ENCODE measurements at places on chromosomes 1 and 21.

DNA sequence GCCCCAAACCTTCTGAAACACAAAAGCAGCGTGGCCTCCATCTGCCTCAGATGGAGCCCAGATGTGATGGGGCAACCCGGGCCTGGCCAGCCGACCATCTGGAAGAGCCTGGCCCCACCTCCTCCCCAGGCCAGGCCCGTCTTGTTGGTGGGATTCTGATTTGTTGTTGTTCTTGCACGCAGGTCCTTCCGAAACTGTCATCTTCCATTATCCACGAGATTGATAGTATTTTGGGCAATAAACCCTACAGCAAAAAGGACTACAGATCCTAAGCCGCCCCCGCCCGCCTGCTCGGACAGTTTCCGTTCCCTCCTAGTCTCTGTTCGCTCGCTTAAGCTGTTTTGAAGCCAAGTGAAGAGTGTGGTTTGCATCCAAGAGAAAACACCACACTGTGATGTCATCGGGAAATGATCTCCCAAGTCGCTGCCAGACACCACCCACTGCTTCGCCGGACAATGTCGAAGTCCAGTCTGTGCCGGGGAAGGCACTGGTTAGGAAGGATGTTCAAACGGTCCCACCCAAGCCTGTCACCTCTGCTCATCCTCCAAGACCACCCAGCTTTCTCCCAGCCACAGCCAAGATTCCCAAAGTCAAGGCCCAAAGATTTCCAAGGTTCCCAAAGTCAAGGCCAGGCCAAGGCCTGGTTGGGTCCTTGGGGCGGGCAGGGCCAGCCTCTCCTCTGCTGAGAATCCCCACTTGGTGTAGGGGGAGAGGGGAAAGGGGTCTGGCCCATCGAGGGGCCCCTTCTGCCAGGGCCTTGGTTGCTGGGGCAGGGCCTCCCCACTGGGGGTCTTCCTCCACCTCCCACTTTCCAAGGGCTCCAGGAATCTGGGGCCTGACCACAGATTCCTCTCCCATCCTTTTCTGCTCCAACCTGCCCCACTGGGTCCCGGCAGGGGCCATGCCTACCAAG, 52.9 kb downstream of the KCNAB2 start:
- DNase-seq = no peak

DNA sequence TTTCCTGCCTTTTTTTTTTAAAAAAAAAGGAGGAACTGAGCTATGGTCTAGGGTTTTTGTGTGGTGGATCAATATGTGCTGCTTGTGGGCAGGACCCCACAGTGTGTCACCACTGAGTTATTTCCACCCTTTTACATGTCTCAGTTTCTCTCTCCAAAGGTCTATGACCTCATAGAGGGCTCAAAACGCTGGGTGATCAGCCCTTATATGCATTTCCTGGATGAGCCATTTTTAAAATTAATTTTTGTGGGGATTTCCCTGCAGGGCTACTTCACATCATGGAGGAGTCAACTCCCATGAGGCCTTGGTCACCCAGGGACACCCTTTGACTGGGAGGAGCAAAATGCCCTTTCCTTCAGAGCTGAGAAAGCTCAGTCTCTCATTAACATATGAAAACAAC, 20.7 kb upstream of the HAO2 start:
- no peak for DNase-seq

GRCh38 chr1:10626791-10627410, 152.2 kb downstream of the PEX14 start:
- DNase-seq = no peak

DNA sequence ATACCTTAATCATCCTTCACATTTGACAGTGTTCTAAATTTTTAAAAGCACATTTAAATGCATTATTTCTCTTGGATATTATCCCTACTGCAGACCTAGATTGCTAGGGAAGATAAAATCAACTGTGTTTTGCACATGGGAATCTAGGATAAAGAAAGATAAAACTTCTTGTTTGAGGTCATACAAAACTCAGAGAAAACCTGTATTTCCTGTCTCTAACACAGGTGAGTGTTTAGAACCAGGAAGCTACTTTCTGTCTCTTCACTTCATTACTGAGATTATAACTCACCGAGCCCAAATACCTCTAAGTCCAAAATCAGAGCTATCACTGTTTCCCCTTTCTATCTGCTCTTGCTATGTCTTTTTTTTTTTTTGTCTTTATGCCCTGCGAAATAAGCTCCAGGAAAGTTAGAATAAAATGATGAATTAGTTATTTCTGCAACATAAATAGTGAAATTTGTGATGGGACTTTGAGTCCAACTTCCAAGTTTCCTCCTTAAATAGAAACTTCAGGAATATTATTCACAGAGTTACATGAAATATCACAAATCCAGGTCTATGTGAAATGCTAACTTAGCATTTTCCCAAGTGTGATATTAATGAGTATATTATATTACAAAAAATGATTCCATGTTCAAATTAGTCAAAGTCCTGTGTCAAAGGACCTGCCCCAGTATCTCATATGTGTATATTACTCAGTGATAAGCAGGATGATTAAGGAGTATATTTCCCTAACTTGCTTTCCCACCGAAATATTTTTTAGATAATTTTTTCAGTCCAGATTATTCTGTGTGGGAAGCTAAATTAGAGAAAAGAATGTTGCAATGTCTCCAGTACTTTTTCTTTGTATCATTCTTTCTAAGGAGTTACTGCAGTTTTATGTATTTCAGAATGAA, 226.4 kb downstream of the PLA2G4A start:
- DNase-seq = no peak

DNA sequence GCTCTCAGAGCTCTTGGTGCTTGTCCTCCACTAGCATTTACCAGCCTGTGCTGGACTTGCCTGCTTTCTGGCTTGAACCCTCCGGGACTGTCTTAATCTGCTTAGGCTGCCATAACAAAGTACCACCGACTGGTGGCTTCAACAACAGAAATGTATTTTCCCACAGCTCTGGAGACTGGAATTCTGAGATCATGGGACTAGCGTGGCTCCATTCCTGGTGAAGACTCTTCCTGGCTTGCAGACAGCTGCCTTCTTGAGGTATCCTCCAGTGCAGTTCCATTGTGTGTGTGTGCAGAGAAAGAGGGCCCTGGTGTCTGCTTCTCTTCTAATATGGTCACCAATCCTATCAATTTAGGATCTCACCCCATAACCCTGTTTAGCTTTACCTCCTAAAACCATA, 22.0 kb upstream of the RCAN1 start:
- no peak for DNase-seq

GRCh38 chr1:4483021-4483625, 171.3 kb upstream of the AJAP1 start:
- no peak for DNase-seq

DNA sequence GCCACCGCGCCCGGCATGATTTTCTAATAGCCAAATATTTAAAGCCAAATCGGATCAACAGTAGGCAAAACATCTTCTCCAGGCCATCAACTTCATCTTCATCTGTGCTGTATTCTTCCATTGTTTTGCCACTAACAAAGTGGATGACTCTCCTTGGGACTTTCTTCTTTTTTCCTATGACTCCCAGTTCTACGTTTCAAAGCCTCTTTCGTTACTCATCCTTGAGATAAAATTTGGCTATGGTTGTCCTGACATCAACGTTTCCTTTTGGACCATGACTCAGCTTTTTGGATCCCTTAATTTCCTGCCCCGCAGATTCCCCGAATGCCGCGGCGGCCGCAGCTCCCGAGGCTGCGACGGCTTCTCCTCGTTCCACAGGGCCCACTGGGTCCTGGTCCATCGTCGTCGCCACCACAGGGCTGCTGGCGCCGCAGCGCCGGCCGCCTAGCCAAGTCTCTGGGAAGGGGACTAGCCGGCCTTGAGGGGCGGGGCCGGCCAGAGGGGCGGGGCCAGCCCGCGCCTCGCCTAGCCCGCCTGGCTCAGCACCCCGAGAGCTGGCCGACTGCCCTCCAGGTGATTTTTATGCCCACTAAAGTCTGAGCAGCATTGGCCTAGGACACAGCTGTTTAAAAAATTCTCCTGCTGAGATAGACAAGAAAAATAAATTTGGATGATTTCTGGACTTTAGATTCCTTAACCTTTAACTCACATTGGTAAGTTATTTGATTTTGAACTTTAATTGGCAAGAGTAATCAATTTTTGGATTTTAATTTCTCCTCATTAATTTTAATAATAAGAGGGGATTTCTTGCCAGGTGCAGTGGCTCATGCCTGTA, 93.9 kb downstream of the ADCY10 start:
- DNase-seq = peak; percentile 78

GRCh38 chr1:37875833-37876232, 16.4 kb upstream of the MTF1 start:
- no peak for DNase-seq

DNA sequence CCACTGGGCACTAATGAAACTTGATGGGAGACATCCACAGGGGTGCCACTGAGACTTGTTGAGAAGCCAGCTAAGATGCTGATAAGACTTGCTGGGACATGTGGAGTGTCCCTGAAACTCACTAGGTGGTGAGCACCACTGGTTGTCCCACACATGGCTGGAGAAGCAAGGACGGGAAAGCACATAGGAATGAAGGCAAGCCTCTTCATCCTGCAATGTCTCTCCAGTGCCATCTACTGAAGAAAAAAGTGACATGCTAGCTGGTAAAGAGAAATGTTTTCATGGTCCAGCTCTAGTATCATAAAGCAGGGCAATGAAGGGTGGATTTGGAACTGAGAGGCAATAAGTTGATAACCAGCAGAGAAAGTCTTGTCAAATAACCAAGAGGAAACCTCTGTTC, 283.0 kb downstream of the PAPPA2 start:
- DNase-seq = no peak

- no peak for DNase-seq
These were observed 1.1 kb downstream of the ADIPOR1 start for GRCh38 chr1:202956969-202957368.

DNA sequence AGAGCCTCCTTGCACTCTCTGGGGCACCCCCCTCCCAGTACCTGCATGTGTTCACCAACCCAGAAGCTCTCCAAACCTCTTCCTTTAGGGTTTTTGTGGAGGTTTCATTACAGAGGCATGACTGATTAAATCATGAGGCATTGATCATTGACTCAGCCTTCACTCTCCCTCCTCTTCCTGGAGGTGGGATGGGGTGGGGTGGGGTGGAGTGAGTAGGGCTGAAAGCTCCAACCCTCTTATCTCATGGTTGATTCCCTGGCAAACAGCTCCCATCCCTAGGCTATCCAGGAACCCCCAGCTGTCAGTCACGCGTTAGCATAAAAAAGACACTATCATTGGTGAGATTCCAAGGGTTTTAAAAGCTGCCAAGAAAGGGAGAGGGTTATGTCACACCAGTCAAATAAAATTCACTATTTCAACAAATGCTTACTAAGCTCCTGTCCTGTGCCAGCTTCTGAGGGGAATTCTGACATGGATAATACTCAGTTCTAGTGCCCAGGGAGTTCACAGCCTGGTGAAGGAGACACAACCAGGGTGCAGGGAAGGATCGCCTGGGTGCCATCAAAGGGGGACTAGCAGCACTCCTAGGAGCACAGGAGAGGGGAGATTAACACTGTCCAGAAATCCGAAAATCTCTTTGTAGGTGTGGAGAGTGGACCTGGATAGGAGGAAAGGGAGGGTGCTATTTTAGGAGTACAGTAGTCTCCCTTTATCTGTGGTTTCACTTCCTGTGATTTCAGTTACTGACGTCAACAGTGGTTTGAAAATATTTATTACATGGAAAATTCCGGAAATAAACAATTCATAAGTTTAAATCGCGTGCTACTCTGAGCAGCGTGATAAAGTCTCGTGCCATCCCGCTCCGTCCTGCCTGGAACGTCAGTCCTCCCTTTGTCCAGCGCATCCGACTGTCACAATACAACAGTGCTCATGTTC, 6.8 kb upstream of the IL24 start:
- DNase-seq = no peak

- DNase-seq = no peak
These were observed 31.7 kb downstream of the ATP1A1 start for GRCh38 chr1:116404699-116405098.

DNA sequence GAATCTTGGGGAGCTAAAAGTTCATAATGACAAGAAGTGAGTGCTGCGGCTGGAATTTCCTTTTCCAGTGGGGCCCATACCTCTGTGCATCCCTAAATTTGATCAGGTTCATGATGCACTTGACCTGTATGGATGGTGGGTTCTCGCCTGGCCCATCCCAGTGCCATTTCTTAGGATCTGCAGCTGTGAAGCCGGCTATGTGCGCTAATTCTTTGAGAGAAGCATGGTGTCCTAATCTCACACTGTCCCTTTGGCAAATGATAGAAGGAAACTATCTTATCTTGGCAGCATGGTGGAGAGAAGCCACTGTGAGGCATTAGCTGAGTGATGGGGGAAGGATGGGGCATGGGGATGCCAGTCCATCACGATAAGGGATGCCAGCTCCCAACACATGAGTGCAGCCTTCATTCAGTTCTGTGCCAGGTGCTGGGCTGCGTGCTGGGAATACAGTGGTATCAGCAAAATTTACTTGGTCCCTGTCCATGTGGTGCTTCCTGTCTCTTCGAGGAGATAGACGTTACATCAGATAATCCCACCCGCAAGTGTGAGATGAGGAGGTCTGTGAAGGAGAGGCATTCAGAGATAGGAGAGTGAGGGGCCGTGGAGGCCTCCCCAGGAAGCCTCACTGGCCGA, 30.5 kb downstream of the STUM start:
- DNase-seq = no peak

DNA sequence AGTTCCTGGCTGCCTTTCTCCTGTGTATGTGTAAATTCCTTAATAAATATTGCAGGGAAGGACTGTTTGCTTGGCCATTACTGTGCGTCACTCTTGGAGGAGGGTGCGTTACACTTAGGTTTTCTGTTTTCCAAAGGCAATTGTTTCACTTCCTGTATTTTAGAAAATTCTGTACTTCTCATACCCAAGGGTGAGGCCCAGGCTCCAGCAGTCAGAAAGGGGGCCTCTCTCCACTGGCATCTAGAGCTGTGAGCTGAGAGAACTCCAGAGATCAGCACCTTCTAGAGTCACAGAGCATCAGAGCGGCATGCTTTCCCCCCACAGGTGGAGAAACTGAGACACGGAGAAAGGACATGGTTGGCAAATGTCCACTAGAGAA, 27.0 kb upstream of the ZFP69B start:
- no peak for DNase-seq

GRCh38 chr1:201508809-201509208, 1.9 kb upstream of the CSRP1 start:
- no peak for DNase-seq

DNA sequence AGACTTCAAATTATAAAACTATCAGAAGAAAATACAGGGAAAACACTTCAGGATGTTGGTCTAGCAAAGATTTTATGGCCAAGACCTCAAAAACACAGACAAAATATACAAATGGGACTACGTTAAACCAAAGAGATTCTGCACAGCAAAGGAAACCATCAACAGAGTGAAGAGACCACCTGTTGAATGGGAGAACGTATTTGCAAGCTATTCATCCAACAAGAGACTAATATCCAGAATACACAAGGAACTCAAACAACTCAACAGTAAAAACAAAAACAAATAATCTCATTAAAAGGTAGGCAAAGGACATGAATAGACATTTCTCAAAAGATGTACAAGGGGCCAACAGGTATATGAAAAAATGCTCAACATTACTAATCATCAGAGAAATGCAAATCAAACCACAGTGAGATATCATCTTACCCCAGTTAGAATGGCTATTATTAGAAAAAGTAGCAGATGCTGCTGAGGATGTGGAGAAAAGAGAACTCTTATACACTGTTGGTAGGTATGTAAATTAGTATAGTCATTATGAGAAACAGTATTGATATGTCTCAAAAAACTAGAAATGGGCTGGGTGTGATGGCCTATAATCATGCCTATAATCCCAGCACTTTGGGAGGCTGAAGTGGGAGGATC, 112.6 kb downstream of the LRIG2 start:
- no peak for DNase-seq

All from H54 (cell line).